ENCODE measurements at places on chromosomes 5 and 9.

- no peak for DNase-seq
These were observed 227.6 kb downstream of the SAXO1 start for GRCh38 chr9:18805386-18805785.

- no peak for DNase-seq
These were observed 312.6 kb upstream of the KIF2A start for GRCh38 chr5:61993295-61993927.

DNA sequence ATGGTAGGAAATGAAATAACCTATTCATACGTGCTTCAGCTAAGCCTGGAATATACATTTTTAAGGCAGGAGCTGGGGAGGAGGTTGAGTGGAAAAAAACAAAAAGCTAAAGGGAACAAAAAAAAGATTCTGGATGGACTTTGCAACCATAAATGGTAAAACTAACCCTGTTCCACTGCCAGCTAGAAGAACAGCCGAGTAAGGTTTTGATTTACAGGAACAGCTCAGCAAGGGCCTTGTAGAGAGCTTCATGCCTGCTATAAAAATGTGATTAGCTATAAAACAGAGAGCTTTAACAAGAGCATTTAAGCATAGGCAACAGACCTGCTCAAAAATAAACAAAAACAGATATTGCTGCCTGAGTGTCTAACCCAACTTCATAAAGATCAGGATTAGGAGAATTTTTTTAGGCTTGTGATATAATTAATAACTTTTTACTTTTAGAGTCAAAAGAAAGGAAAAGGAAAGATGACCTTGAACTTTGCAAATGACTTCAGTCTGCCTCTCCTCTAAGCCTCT, 194.8 kb downstream of the FBXL7 start:
- DNase-seq = no peak

GRCh38 chr5:57929271-57929670, 446.7 kb upstream of the ACTBL2 start:
- DNase-seq = no peak

DNA sequence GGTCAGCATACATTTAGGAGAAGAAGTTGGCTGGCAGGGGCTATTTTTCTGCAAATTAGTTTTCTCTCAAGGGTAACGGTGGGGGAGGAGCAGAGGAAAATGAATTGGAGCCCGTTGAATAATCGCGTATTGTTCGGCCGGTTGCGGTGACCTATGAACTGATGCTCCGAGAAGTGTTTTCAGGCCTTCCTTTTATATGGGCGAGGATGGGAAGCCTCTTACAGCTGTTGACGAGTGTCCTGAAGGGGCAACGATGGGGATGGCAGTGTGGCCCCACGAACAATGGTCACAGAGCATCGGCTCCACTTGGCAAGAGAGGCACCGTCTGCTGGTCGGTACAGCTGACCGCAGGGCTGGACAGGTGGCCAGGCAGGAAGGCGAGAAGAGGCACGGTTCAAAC, 400.7 kb downstream of the ZSWIM6 start:
- DNase-seq = no peak

Measured in SK-N-SH (cell line).